HS-5 (cell line): ENCODE measurements at places on chromosomes 16 and 17.
A peak's percentile ranks its signal among the peaks of the same experiment; 100 is the strongest.

DNA sequence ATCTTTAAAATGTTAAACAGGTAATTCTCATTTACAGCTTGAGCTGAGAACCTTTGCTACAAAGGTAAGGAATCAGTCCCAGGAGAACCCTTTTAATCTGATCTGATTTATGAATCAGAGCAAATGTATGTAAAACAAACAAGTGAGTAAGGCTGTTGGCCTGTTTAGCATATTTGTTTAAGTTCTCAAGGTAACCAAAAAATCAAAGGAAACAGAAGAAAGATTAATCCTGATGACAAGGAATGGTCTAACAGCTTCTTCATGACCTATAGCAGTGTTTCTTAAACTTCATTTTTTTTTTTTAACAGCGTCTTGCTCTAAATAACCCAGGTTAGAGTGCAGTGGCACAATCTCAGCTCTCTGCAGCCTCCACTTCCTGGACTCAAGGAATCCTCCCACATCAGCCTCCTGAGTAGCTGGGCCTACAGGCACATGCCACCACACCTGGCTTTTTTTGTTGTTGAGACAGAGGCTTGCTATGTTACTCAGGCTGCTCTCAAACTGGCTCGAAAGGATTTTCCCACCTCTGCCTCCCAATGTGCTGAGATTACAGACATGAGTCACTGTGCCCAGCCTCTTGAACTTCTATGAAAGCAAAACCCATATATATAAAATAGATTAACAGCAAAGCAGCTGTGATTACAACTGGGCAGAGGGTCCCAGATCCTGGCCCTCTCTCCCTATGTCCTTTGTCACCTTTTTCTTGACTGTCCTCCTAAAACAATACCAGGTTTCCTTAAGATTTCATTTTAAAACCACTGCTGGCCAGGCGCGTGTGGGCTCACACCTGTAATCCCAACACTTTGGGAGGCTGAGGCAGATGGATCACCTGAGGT is 5.1 kb upstream of the JPT1 start:
- DNase-seq, result no peak

DNA sequence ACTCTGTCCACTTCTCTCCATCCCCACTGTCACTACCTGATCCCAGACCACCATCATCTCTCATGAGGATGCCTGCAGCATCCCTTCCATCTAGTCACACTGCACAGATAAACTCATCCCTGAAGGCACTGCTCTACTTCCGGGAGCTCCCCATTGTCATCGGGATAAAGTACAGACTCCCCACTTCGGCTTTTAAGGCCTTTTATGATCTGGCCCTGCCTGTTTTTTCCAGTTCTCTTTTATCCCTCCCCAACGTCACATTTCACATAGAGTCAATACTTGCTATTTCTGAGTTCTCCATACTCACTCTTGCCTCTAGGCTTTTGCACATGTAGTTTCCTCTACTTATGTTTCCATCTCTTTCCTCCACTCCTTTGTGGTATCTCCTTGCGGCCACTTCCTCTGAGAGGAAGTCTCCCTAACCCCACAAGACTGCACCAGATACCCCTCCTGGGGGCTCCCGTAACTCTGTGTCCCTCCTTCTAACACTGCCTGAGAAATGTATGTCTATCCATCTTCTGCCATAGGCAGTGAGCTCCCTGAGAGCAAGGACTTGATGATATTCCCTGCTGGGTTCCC is 66.9 kb downstream of the COPRS start:
- DNase-seq, result no peak

DNA sequence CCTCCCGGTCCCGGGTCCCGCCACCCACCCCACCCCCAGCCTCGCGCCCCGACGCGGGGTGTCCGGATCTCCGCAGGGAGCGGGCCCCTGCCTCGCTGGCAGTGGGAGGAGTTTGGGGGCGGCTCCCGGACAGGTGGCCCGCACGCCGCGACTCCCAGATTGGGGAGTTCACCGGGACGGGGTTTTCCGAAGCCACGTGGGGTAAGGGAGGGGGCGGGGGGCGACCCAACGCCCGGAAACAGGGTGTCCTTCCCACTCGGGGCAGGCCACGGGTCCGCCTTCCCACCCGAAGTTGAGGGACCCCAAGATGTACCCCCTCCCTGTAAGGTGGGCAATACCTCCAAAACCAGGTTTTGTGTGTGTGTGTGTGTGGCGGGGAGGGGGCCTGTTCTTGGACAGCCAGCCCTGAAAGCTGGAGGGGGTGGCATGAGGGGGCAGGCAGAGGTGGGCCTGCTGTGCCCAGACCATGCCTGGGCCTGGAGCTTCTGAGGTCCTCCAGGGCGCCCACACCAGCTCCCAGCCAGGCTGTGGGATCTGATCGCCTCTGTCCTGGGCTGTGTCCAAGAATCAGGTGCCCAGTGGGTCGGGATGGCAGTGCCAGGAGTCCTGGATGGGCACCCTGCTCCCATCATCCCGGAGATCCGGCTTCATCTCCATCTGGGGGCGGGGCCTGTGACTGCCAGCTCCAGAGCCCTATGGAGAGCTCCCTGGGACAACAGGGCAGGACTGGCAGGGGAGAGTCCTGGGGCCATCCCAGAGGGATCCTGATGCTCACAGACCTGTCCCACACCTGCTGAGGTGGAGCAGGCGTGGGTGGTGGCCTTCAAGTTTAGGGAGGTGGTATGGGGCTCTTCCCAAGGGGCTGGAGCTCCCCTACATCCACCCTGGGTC is 767 bp downstream of the SYNGR2 start:
- DNase-seq, result no peak

DNA sequence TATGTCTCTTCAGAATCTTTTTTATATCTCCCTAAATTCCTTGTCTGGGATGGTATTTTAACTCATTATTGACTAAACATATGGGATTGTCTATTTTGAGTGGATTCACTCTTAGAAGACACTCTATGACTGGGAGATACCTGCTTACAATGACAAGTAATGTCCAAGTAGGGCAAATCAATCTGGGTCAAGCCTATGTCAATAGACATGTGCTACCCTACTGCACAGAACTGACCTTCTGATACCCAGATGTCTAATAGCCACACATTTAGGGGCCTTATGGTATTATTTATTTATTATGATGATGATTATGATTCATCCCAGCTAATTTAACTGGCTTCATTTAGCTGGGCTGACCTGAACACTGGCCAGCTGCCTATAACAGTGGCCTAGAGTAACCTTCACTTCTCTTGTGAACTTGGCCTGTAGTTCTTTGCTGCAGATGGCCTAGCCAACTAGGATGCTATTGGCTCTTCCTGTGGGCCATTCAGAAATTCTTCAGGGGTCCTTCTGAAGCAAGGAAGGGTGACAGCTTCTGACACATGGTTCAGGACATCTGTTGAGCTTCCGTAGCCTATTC is 138.0 kb downstream of the ANKFN1 start:
- DNase-seq, result no peak

DNA sequence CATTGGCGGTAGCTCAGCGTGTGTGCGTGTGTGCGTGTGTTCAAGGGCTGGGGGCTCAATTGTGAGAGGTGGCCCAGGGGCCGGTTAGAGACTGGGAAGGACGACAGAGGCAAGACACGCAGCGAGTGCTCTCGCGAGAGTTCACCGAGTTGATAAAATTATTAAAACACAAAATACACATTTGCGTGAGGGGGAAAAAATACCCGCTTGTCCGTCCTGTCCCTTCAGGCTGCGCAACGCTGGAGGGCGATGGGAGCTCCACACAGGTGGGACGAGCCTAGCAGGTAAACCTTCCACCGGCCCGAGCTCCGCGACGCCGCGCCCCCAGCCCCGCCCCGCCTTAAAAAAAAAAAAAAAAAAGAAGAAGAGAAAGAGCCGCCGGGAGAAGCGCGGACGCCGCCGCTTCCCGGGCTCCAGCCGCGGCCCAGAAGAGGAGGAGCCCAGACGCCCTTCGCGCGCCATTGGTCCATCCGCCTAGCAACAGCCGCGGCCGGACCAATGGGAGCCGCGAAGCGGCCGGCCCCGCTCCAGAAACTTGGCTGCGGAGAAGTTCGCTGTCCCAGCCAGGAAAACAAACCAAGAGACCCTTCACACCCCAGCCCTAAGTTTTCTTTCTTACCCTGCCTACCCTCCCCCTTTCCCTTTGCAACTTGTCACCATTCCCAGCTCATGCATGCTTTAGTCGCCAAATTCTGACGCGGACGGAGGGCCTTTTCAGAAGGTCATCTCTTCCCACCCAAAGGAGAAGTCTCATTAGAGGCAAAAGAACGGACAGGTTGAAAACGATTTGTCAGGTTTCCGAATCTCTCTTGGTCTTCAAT is 169.9 kb upstream of the MAF start:
- DNase-seq, result no peak

DNA sequence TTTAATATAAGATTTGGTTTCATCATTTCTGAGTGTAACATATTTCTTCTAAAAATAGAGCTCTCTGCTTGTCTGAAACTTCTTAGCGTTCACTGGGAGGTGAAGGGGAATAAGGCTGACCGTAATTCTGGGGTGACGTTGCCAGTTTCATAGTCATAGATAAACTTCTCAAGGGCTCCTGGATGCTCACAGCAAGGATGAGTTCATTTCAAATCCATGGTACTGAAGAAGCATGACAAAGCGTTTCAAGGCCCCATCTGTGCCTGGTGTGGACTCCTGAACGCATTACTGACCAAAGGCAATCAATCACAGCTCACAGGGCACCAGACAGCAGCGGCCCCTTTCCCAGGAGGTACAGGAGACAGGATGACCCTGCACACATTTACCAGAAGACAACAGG is 12.0 kb upstream of the EVPL start:
- no peak for DNase-seq

GRCh38 chr16:87621976-87622713 is 19.8 kb downstream of the JPH3 start:
- no peak for DNase-seq

DNA sequence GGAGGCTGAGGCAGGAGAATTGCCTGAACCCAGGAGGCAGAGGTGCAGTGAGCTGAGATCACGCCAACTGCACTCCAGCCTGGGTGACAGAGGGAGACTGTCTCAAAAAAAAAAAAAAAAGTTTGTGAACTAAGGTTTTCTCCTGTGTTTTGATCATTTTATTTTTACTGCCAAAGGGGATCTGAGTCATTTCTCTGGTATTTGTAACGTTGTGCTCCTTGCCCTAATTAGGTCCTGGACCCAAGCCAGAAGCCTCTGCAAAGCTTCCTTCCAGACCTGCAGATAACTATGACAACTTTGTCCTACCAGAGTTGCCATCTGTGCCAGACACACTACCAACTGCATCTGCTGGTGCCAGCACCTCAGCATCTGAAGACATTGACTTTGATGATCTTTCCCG is 32.1 kb downstream of the IST1 start:
- DNase-seq, result peak; percentile 90

DNA sequence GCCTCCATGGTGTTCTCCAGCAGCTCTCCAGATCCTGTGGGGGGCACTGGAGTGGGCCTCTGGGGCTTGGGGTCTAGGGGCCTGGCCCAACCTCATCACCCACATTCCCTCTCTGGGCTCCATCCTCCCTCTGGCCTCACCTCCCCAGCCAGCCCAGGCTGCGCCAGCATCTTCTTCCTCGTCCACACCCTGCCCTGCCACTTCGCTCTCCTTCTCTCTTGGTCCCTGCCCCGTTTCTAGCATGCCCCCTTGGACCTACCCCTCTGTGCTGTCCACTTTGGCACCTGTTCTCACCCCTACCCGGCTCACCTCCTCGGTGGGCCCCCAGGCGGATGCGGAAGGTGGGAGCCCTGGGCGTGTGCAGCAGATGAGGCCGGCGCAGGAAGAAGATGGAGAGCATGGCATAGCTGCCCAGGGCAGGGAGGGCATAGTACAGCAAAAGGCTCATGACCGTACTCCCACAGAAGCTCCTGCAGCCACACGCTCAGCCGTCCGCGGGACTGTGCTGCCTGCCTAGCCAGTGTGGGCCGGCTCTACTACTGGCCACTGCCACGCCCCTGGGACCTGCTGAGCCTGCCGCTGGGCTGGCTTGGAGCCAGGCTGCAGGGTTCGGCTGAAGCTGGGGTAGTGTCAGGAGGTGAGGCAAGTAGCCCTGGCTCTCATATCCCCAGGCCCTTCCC is at the start of gene GDPD3:
Gene GDPD3 (minus strand): TSS at position 507 of the 680 bp plus-strand sequence. CDS start 59 bp downstream, at position 448.
- no peak for DNase-seq

- no peak for DNase-seq
Measured at GRCh38 chr16:81861915-81862314, 82.8 kb downstream of the PLCG2 start.

- DNase-seq, result no peak
Measured at GRCh38 chr16:83110269-83110668, 483.5 kb downstream of the CDH13 start.

GRCh38 chr16:69618307-69618706 is 52.5 kb downstream of the NFAT5 start:
- no peak for DNase-seq

DNA sequence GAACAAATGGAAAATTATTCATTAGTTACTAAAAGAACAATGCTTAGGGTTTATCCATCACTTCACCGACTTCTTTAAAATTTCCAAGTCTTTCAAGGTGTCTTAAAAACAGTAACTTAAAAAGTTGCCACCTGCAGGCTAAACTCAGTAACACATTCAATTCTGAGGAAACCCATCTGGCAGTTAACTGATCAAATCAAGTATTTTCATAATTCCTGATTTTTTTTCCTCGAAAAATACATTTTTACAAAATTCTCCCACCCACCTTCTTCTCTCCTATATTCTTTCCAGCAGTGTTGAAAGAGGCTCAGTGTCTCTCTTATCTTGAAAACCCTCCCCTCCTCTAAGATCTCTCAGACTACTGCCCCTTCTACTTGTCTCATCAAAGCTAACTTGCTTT is 29.9 kb downstream of the PARN start:
- no peak for DNase-seq

GRCh38 chr17:56886288-56886731 is 27.5 kb downstream of the TRIM25 start:
- no peak for DNase-seq

DNA sequence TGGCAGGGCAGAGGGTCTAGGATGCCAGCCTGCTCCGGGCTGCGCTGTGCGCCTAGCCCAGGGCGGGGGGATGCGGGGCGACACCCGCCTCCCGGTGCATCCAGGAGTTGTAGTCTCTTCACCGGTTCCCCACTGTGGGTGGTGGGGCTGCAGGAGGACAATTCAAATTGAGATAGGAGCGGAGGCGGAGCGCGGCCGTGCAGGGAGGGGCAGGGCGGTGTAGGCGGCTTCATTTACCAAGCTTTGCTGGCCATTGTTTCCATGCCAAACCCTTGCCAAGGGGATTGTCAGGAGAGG is 2047.4 kb downstream of the TP53TG3F start:
- DNase-seq, result no peak

DNA sequence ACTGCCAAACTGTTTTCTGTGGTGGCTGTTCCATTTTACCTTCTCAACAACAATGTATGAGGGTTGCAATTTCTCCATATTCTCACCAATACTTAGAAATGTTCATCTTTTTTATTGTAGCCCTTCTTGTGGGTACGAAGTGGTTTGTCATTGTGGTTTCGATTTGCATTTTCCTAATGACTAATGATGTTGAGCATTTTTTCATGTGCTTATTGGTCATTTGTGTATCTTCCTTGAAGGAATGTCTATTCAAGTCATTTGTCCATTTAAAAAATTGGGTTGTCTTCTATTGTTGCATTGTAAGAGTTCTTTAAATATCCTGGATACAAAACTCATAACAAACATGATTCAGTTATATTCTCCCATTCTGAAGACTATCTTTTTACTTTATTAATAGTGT is 47.5 kb upstream of the CCL2 start:
- DNase-seq, result no peak
